ENCODE measurements at places on chromosomes 4 and X.

DNA sequence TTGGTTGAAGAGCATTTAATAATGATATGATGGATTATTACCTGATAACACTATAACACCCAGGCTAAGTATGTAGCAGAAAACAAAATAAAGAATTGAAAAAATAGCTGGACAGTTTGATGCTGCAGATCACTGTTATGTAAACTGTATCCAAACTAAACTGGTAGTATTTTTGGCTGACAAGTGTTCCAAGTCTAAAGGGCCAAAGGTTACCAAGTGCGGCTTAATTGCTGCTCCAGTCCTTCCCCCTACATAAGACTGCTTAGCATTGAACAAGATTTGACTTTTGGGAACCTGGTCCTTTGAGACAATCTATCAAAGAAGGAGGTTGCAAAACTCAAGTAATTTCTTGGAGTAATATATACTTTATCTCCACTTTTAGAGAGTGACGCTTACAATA, 249.6 kb downstream of the CAMK2D start:
- no peak for DNase-seq

DNA sequence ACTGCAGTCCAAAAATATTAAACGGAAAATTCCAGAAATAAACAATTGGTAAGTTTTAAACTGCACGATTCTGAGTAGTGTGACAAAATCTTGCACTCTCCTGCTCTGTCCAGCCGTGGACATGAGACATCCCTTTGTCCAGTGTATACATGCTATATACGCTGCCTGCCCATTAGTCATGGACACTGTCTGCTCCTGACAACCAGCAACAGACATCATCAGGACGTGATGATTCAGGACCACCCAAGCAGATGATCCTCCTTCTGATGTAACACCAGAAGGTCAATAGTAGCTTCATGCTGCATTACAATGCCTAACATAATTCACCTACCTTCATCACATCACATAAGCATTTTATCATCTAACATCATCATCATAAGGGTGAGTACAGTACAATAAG, 36.3 kb downstream of the ATRX start:
- no peak for DNase-seq

DNA sequence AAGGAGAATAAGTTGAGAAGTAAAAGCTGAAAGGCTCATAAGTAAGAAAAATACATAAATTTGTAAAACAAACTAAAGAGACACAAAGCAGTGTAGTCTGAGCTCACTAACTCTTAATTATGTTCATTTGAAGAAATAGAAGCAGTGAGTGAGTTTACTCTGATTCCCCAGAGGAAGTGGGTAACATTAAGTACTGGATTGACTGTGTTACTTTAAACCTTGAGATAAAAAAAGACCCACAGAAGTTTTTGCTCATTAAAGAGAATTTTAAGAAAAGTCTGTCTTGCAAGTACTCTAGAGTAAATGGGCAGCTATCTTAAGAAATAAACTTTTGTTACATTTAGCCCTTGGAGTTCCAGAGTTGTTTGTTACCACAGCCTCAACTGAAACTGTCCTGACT, 2466.9 kb downstream of the PCDH7 start:
- DNase-seq: no peak

GRCh38 chrX:5702890-5703289, 525.8 kb downstream of the NLGN4X start:
- DNase-seq: no peak

DNA sequence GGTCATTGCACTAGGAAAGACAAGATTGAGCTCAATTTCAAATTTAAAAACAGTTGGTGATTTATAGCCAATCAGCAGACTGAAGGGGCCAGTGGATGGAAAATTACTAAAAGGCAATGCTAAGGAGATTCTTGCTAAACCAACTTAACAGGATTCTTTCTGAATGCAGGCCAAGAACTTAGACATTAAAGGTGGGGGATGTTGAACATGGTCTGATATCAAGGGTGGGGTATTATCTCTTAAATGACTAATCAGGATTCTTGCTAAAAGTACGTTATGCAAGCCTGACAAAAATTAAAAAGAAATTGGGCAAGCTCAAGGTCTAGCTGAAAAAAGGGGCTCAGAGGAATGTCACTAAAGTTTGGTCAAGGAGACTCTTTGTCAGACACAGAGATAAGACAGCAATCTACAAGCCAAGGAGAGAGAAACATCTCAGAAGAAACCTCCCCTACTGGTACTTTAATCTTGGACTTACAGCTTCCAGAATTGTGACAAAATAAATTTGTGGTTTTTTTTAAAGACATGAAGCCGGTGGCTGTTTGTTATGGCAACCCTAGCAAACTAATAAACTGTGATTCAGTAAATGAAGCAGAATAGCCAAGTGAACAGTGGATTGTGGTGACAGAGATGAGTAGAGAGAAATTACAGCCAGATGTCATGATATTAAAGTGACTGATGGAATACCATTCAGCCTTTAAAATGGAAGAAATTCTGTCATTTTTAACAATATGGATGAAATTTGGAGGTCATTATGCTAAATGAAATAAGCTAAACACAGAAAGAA, 120.3 kb upstream of the KLHL4 start:
- DNase-seq: no peak

DNA sequence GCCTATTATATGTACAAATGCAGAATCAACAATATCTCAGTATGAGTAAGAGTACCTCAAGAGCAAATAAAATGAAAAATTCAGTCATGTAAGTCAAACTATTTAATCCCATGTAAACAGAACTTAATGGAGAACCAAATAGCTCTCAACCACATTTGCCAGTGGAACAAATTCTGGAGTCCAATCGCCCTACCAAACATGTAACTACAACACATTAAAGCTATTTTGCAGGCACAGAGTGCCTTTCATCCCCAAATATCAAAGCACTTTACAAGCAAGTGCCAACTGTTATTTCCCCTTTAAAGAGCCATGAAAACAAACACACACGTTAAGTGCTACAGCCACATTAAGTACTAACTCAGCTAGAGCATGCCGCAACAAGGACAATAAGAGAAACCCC, 51.3 kb downstream of the PCDH19 start:
- no peak for DNase-seq

GRCh38 chr4:39976945-39977488, 694 bp downstream of the PDS5A start:
- no peak for DNase-seq

GRCh38 chrX:83169683-83170082, 338.4 kb upstream of the POU3F4 start:
- DNase-seq: no peak

- DNase-seq: no peak
Measured at GRCh38 chrX:137483554-137483953, 82.4 kb upstream of the ZIC3 start.

GRCh38 chr4:23022032-23022431, 329.3 kb downstream of the GBA3 start:
- DNase-seq: no peak

DNA sequence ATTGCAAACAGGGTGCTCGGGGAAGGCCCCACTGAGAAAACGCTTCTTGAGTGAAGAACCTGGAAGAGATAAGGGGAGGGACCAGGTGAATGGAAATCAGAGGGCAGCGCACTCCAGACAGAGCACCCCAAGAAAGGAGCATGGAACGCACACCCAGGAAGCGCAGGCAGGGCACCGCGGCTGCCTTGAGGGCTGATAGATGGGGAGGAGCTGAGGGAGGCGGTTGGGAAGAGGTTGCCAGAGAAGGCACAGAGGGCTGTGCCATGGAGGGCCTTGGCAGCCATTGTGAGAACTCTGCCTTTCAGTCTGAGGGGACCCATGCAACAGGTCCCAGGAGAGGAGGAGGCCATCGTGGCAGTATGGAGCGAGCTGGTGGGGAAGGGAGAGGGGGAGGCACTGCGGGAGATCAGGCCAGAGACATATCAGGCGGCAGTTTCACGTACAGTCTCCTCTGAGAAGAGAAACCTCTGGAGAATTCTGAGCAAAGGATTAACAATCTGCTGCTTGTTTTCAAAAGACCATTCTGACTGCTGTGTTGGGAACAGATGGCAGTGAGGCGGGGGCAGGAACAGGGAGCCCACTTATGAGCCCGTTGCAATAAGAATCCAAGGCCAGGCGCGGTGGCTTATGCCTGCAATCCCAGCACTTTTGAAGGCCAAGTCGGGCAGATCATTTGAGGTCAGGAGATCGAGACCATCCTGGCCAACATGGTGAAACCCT, 83.7 kb downstream of the PCYT1B start:
- DNase-seq: no peak

- no peak for DNase-seq
Measured at GRCh38 chrX:74578137-74578536, 36.3 kb downstream of the RLIM start.

DNA sequence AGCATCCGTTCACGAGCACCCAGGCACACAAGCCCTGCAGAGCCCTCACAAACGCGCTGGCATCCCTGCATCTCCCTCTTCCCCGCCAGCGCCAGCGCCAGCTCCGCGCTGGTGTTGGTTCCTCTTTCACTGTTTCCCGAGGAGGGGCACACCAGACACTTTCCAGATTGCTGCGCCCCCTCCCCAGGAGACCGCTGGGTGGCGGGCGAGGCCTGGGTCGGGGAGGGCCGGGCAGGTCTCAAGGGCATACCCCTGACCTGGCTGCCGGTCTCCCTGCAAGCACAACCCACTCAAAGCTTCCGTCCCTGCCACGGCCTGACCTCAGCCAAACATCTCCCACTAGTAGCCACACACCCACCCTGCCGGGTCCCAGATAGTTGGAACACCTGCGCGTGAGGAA, 2.2 kb upstream of the NKX1-1 start:
- DNase-seq: no peak

GRCh38 chrX:42755815-42756214, 22.1 kb downstream of the PPP1R2C start:
- no peak for DNase-seq

DNA sequence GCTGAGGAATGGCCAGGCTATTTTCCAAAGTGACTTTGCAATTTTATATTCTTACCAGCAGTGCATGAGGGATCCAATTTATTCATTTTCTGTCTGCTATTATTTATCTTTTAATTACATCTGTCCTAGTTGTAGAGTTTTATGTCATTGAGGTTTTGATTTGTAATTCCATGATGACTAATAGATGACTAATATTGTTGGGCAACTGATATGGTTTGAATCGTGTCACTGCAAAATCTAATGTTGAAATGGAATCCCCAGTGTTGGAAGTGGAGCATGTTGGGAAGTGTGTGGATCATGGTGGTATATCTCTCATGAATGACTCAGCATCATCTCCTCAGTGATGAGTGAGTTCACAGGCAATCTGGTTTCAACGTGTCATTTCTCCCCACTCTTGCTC, 201.5 kb downstream of the TBX22 start:
- no peak for DNase-seq

DNA sequence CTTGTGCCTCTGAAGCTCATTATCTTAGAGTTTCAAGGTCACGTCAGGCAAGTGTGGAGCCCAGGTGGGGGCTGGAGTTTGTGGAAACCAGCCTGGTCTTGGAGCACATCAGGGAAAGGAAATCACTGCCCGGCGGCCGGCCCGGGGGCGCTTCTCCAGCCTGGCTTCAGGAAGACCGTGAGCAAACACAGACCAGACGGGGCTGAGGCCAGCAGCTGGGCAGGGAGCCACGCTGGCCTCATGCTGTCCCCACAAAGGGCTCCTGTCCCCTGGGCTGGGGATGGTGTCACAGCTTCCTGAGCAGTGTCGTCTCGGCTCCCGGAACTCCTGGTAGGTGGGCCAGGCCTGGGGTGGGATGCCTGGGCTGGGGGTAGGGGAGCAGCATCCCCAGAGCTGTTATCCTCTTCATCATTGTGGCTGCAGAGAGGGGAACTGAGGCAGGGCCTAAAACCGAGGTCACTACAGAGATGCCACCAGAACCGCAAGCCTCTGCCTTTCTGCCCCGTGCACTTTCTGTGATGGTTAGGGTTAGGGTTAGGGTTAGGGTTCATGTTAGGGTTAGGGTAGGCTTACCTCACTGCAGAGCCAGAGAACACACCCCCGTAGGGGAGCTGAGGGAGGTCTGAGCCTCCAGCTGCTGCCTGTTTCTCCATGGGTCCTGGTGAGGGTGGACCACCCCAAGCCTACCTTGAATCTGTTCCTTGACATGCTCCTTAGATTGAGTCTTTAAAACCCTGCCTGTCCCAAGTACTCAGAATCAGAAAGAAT, 77.5 kb downstream of the HTRA3 start:
- DNase-seq: no peak

GRCh38 chr4:43990551-43990950, 458.1 kb downstream of the KCTD8 start:
- DNase-seq: no peak

- DNase-seq: no peak
Measured at GRCh38 chr4:168221301-168221700, 97.3 kb downstream of the DDX60 start.

GRCh38 chr4:88143504-88143903, 14.9 kb downstream of the ABCG2 start:
- DNase-seq: no peak

GRCh38 chr4:92566269-92566668, 262.5 kb downstream of the GRID2 start:
- no peak for DNase-seq

- no peak for DNase-seq
Measured at GRCh38 chrX:19040373-19040772, 56.5 kb upstream of the PHKA2 start.

DNA sequence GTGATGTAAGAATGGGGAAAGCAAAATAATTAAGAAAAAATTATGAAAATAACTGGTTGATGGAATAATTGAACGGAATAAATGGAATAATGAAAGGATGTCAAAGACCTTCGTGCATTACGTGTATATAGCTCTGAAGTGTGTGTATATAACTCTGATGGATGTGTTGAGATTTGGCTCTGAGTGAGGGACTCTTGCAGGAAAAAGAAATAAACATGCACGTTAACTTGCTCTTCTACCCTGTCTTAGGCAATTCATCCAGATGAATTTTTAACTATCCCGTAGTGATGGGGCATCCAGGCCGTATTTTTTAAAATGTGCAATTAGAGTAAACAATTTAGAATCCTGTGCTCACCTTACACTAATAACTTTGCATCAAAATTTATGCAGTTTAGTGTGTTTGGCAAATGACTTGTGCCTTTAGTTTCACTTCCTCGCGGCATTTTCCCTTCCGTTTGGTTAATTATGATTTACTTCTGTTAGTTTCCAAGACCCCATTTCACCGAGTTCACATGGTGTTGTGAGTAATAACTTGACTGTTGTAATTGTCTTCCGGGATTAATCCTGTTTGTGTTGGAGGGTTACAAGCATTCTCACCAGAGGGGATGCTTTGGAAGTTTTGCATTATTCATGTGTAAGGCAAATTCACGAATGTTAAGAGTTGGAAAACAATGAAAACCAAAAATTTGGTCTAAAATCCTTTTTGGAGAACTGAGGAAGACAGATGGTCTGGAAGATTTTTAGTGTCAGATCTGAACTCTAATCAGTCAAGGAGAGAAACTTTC, 256.5 kb upstream of the FAT1 start:
- DNase-seq: no peak

GRCh38 chrX:40736170-40736505, 796 bp upstream of the MED14 start:
- DNase-seq: no peak

GRCh38 chr4:170414360-170414759, 324.6 kb upstream of the AADAT start:
- DNase-seq: no peak

- no peak for DNase-seq
Measured at GRCh38 chrX:69121321-69122000, 43.8 kb downstream of the PJA1 start.

GRCh38 chr4:8334786-8335460, 65.4 kb downstream of the HTRA3 start:
- DNase-seq: no peak

GRCh38 chr4:73019462-73020047, 50.0 kb downstream of the COX18 start:
- DNase-seq: no peak

- no peak for DNase-seq
Measured at GRCh38 chr4:124060261-124060918, 652.1 kb downstream of the ANKRD50 start.

- no peak for DNase-seq
Measured at GRCh38 chr4:153759407-153760316, at the start of gene RNF175. TSS of gene RNF175 (minus strand) at chr4:153760024. CDS start at chr4:153759862, 162 bp downstream.
